ENCODE measurements at places on chromosomes 12 and 14.

DNA sequence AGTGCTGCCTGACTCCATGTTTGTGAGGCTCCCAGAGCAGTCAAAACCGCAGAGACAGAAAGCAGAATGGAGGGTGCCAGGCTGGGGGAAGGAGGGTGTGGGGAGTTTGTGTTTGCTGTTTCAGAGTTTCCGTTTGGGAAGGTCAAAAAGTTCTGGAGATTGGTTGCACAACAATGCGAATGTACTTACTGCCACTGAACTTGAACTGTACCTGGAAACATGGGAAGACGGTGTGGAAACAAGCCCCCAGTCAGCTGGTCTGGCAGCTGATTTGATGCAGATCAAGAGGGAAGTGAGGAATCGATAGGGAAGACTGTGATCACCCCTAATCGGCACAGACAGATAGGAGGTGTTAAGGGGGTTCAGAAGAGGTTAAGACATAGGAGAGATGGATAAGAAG is 35.3 kb upstream of the INF2 start:
- H3K27me3 ChIP-seq, result 0 out of 2 replicates have a peak, but pooled peaks cover 5% of the 10 kb centered on the region
- H3K27ac ChIP-seq, result no peak overlapping the region
- no peak for DNase-seq
- H3K36me3 ChIP-seq, result no peaks in the 10 kb centered on the region

DNA sequence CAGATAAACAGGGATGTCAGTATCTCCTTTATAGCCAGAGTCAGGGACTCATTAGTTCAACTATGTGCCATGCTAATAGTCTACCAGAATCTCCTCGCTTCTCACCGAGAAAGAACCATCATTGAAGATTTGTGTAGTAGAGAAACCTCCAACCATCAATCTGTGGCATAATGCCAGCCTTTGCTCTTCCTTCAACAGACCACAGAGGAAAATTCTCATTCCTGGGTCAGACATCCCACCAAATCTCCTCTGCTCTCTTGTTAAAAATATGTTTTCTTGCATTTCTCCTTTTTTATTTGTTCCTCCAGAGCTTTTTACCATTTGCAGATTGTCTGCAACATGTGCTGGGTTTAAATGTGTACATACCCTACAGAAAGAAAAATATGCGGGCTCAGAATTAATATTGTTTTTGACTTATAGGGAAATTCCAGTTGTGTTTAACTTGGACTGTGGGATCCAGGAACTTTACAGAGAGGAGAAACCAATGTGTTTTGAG is 64.9 kb downstream of the LLPH start:
- DNase-seq, result peak; percentile 20
- H3K27ac ChIP-seq, result no peak overlapping the region
- peaks cover 16% of the 10 kb centered on the region for H3K4me1 ChIP-seq
- H3K36me3 ChIP-seq, result no peaks in the 10 kb centered on the region
- H3K27me3 ChIP-seq, result no peaks in the 10 kb centered on the region

DNA sequence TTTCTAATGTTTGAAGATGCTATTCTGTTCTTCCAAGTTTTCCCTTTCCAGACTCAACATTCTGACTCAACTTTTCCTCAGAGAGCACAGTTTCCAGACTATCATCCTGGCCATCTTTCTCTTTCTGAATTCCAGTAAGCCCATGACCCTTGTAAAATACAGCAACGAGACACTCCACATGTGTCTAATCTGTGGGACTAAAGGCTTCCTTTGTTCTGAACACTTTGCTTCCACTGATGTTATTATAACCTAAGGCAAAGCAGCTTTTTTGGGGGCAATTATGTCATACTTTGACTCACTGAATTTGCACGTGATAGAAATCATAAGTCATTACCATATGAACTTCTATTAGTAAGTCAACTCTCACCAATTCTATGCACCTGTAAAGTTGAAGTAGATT is 6.3 kb upstream of the ART4 start:
- no peaks in the 10 kb centered on the region for H3K36me3 ChIP-seq
- H3K4me3 ChIP-seq, result no peak overlapping the region
- peaks cover 8% of the 10 kb centered on the region for H3K4me1 ChIP-seq
- no peaks in the 10 kb centered on the region for H3K27me3 ChIP-seq
- no peak overlapping the region for H3K27ac ChIP-seq

- peak; percentile 72 for DNase-seq
- H3K27me3 ChIP-seq, result no peaks in the 10 kb centered on the region
- H3K36me3 ChIP-seq, result no peaks in the 10 kb centered on the region
- no peak overlapping the region for H3K4me3 ChIP-seq
- no peak overlapping the region for H3K27ac ChIP-seq
Observed at GRCh38 chr14:102541771-102542170, 32.2 kb upstream of the ANKRD9 start.

DNA sequence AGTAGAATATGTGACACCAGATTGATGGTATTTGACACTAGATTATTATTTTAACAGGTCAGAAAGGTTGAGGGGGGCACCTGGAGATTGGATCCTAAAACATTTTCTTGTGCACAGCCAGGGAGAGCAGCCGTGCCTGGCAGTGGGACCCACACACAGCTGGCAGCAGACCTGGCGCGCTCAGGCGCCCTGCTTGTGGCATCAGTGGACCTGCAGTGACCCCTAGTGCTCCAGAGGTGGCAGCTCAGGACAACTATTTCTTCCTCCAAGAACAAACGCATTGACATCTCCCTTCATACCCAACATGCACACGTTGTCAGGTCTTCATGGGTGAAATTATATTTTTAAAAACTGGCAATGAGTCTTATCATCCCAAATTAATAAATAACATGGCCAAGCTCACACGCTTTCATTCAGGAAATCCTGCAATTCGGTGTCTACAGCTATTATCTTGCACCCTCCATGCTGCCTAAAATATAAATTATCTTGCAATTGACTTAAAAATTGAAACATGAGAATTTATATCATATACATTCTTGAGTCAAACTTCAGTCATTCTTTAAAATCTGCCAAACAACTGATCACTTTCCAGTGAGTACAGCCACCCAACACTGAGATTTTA is 7.7 kb upstream of the TMEM132D start:
- H3K4me1 ChIP-seq, result 0 out of 2 replicates have a peak, but pooled peaks cover 4% of the 10 kb centered on the region
- H3K36me3 ChIP-seq, result no peaks in the 10 kb centered on the region
- H3K4me3 ChIP-seq, result no peak overlapping the region
- no peaks in the 10 kb centered on the region for H3K27me3 ChIP-seq

DNA sequence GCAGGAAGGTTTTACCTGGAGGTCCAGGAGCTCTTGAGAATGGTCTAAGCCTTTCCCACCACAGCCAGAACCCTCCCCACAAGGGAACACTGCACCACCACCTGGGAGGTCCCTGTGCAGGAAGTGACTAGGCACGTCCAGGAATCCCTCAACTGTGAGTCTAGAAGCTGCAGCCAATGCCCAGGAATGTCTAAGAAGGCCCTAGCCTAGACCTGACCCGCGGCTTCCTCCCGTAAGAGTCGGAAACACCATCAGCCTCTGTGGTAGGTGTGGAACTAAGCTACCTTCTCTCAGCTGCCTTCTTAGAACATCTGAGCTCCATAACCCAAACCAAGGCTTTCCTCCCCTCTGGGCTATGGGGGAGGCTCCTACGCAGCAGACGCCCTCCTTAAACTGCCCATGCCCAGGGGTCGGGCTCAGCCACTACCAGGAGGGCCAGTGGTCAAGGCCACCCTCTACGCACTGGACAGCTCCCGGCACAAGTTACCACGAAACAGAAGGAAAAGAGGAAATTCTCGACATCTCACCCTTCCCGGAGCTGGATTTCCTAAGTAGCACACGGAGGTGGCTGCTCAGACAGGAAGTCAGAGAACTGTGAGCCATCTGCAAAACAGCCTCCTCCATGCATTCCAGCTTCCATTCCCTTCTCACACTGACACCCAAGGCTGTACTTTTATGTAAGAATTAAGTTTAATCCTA is 25.5 kb downstream of the ZFYVE21 start:
- H3K27me3 ChIP-seq, result no peaks in the 10 kb centered on the region
- H3K4me3 ChIP-seq, result no peak overlapping the region
- H3K4me1 ChIP-seq, result no peaks in the 10 kb centered on the region
- no peak overlapping the region for H3K27ac ChIP-seq

DNA sequence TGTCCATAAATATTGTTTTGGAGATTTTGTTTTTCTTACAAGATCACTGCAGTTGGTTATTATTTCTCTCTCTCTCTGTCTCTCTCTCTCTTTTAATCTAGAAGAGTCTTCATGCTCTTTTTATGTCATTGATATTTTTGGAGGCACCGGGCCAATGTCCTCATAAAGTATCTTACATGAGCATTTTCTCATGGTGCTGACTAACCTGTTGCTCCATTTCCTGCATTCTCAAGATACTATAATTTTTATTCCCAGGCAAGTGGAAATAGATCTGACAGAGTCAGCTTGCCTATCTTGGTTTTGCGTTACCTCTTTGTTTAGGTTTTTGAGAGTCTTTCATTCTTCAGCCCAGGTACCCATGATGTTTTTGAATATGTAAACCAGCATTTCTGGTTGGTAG is 938.8 kb upstream of the FBXO33 start:
- H3K36me3 ChIP-seq, result no peaks in the 10 kb centered on the region
- H3K4me3 ChIP-seq, result no peak overlapping the region
- H3K4me1 ChIP-seq, result no peaks in the 10 kb centered on the region
- H3K27ac ChIP-seq, result no peak overlapping the region

- no peaks in the 10 kb centered on the region for H3K4me1 ChIP-seq
- DNase-seq, result no peak
- H3K4me3 ChIP-seq, result no peak overlapping the region
- H3K27ac ChIP-seq, result no peak overlapping the region
Observed at GRCh38 chr14:94062344-94062940, 18.6 kb downstream of the DDX24 start.

DNA sequence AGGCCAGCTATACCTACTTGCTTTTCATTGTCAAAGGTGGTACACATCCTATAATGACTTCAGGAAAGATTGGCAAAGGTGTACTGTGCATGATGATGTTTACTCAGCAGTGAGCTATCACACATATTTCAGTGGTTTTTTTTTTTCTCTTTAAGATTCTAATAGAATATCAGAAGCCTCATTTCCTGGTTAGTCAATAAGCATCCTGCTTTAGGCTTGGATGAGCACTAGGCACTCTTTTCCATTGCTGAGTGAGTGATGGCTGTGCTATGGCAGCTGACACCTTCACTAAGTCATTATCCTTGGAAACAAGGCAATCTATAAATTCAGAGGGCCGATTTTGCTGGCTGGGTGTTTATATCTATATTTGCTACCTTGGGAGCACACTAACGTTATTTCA is 161.1 kb upstream of the RASSF8 start:
- no peak overlapping the region for H3K4me3 ChIP-seq
- no peaks in the 10 kb centered on the region for H3K27me3 ChIP-seq
- no peak for DNase-seq
- H3K36me3 ChIP-seq, result no peaks in the 10 kb centered on the region
- no peak overlapping the region for H3K27ac ChIP-seq

DNA sequence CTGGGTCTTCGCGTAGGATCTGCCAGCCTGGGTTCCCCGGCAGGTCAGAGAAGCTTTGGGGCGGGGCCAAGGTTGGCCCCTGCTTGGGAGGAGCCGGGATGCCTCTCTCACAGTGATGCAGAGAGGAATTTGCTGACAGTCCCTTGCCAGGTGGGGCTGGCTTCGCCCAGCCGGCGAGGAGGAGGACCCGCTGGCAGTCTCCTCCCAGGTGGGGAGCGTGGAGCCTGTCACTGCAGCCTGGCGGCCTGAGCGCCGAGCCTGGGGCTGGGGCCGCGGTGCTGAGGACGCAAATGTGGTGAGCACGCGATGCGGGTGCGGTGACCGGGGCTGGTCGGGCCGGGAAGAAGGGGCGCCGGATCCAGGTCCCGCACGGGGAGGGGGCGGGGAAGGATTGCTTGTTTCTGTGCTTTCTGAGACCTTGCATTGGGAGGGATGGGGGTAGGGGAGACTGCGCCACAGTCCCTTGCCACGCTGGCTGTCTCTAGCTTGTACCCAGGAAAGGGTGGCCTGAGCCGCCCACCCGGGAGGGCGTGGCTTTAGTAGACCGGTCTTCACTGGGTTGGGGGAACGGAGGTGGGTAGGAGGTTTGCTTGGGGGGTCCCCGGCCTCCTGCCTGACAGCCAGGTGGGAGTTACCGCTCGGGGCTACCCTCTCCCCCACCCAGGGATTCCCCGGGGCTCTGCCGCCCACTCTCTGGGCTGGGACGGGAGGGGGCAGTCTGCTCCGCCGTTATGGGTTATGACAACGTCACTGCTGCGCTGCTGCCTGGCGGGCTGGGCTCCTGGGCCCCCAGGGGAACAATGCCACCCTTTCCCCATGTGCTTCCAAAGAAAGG is at the start of gene TMEM63C:
Gene TMEM63C, plus strand, starts transcription at position 196 of the 835 bp plus-strand sequence. CDS start 37,016 bp downstream, outside the sequence.
- peak within 1 kb of the TSS; percentile 41 for H3K27ac ChIP-seq
- no peaks in the 10 kb centered on the region for H3K27me3 ChIP-seq
- peak within 1 kb of the TSS; percentile 78 for H3K4me3 ChIP-seq
- peaks cover 16% of the 10 kb centered on the region for H3K4me1 ChIP-seq
- DNase-seq, result peak; percentile 94
- no peaks in the 10 kb centered on the region for H3K36me3 ChIP-seq

DNA sequence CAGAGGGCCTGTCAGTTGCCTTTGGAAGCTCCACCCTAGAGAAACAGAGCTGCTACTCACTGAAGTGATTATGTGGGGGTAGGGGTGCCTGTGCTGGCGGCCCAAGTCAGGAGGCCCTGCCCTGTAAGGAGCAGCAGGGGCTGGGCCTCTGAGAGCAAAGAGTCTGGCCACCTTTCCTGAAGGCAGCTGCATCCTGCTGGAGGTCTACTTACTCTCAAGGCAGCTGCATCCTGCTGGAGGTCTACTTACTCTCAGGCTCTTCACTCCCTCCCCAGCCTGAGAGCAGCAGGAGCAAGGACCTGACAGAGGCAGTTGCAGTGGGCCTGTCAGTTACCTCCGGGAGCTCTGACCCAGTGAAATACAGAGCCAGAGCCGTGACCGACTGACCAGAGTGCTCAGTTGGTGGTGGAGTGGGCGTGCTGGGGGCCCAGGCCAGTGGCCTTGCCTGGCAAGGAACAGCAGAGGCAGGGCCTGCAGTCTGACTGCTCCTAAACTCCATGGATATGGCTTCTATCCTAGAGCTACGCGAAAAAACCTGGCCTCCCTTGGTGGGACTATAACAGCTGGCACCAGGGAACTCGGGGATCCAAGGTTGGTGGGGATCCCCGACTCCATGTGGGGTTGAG is 32.3 kb downstream of the RAD51B start:
- H3K4me1 ChIP-seq, result no peaks in the 10 kb centered on the region
- no peaks in the 10 kb centered on the region for H3K36me3 ChIP-seq
- peak; percentile 10 for DNase-seq
- H3K27ac ChIP-seq, result no peak overlapping the region
